ENCODE measurements at places on chromosomes 4 and X. TPM values are rescaled to one million over a fixed set of nuclear protein-coding genes. Genes with fewer than 3 reads are reported as not detected.

Gene CENPU
- 93.6 TPM for total RNA-seq

Gene DUSP21
- not detected for total RNA-seq

Gene SMR3B
- total RNA-seq = not detected

Gene MORC4
- total RNA-seq = 8.0 TPM

Gene ARR3
- total RNA-seq = not detected

Gene CT45A8
- total RNA-seq = not detected

Gene NEUROG2
- 0.12 TPM for total RNA-seq

Data from RPMI7951 (cell line).